RPMI8226 (cell line): ENCODE measurements at places on chromosomes 3 and 15.

DNA sequence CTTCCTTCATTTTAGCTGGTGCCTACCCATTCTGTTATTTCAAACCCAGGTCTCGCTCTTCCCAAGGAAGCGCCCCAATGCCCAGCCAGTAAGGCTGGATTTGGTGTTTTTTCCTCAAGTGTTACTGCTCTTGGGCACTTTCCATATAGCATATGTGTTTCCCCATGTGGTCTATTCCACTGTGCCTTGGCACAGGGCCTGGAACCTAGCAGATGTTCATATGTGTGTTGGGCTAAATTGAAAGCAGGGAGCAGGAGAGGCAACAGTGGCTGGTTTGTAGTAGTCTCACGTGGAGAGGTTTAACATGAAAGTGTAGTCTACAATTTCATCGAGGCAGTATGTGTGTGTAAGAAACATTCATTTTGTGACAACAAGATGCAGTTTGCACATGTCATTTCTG lies 48.2 kb upstream of the TEX264 start:
- DNase-seq, result peak; percentile 60

GRCh38 chr15:41498657-41499056 lies 5.0 kb downstream of the ITPKA start:
- no peak for DNase-seq

GRCh38 chr15:65086680-65087111 lies 10.2 kb downstream of the KBTBD13 start:
- peak; percentile 26 for DNase-seq

DNA sequence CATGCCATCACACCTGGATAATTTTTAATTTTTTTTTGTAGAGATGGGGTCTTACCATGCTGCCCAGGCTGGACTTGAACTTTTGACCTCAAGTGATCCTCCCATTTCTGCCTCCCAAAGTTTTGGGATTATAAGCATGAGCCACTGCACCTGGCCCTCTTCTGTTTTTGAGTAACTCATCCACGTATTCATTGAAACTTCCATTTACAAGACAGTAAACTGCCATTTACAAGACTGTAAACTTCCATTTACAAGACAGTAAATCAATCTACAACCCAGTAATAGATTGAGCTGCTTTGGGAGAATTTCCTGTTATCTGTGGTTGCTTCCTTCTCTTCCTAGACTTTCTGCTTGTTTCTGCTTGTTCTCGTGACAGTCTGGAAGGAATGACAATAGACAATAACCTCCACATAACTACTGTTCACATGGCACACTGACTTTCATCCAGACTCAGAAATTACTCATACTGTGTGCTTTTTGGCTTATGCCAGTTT lies 114.7 kb upstream of the CCNL1 start:
- DNase-seq, result no peak

GRCh38 chr3:119490153-119490552 lies 8.2 kb upstream of the TIMMDC1 start:
- DNase-seq, result no peak

GRCh38 chr3:36663666-36664291 lies 100.6 kb downstream of the DCLK3 start:
- DNase-seq, result no peak
